HepG2 (cell line): ENCODE measurements at places on chromosomes 6 and 20. TPM values are rescaled to one million over a fixed set of nuclear protein-coding genes. Genes with fewer than 3 reads are reported as not detected.

DNA sequence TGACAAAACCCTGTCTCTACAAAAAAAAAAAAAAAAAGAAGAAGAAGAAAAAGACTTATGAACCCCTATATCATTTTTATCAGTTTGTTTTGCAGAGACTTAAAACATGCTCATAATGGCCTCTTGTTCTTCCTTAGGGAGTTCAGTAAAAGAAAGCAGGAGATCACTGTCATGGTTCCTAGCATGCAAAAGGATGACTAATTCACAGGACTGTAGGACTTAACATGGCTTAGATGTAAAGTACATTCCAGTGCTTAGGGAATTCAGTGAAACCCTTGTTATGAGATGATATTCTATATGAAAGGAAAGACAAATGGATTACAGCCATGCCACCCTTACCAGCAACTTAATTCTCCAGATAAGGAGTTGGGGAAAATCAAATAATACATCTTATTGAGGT lies 29.5 kb downstream of the EEF1A1 start:
- no peak for DNase-seq

DNA sequence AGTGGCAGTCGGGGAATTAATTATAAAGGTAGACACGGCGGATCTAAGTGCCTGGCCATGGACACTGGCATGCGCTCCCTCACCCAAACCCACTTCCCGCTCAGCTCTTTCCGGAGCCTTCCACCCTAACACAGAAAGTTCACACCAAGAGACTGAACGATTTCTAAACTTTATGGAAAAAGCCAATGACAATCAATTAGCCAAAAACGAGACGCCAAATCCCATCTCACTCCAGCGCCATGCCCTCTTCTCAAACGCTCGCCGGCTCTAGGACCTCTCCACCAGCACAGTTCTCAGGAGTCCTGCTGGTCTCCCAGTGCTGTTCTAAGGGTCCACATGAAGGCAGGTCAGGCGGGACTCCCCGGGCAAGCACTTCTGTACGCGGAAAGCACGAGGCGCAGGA lies 641 bp downstream of the SF3B5 start:
- DNase-seq, result no peak

- DNase-seq, result no peak
Measured at GRCh38 chr20:46000262-46000996, 8.3 kb upstream of the MMP9 start.

DNA sequence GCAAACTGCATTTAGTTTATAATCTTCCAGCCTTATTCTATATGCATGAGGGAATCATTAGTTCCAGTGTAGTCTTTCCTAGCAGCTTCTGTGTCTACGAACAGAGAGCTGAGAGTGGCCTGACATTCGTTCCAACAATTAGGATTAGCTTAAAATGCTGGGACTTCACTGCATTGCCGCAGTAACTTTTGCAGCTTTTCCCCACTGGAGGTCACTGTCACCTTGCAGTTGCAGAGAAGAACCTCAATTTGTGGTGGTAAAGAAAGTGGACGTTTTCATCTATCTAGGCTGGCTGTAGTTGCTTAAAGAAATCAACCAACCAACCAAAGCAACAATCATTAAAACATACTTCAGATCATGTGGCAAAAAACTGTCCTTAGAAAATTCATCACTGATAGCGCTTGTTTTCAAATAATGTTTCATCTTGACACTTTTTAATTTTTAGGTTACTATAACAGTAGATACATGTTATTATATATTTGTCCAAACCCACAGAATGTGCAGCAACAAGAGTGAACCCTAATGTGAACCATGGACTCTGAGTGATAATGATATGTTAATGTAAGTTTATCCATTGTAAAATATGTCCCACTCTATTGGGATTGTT lies 12.2 kb downstream of the MYLK4 start:
- DNase-seq, result peak; percentile 47

DNA sequence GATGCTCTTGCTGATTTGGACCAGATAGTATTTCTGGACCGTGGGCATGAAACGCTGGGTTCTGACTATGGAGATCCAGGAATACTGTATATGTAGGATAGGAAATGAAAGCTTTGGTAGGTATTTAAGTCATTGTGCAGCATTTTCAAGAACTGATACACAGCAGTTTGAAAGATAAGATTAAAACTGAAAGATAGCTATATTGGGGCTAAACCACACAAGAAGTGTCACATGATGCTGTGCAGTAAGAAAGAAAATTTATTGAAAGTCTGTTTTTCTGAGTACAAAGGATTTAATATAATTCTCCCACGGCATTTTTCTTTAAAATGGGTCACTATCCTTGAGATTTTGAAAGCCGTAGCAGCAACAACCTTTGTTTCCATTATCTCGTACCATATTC lies 305 bp downstream of the IL17A start:
- DNase-seq, result no peak

DNA sequence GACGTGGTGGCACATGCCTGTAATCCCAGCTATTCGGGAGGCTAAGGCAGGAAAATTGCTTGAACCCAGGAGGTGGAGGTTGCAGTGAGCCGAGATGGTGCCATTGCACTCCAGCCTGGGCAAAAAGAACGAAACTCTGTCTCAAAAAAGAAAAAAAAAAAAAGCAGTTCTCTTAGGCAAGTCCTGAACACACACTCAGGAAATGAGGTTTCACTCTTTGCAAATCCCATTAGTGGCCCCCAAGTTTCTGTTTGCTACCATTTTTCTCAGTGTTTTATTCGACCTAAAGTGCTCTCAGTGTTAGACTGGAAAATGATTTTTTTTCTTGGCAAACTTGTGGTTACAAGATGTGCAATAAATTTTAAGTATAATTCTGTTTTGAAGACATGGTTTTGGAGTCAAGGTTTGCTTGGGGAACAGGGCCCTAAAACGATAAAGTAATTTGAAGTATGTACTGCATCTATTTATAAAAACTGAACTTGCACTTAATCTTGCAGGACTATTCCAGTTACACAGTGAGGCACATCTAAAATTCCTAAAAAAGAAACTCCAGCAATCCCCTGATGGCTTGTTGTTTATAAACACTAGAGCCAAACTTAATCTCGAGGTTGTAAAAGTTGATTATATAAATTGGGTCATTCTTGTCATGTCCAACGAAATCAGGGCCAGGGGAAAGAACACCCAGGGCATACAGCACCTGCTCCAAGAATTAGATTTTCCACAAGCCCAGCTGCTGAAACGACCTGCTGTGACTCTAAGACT lies 42.6 kb downstream of the MAP1LC3A start:
- no peak for DNase-seq

The GNMT gene
- polyA plus RNA-seq, result 2.8 and 3.8 TPM in 2 replicates
